ENCODE measurements at places on chromosomes 5 and 9. TPM values are rescaled to one million over a fixed set of nuclear protein-coding genes. Genes with fewer than 3 reads are reported as not detected.

CCDC171 gene
- 1.8 TPM for total RNA-seq

GRCh38 chr9:91647371-91647770 is 223.7 kb upstream of the NFIL3 start:
- no peak overlapping the region for H3K27ac ChIP-seq
- no peak for DNase-seq
- no peaks in the 10 kb centered on the region for H3K27me3 ChIP-seq
- no peaks in the 10 kb centered on the region for H3K36me3 ChIP-seq
- H3K4me3 ChIP-seq: no peak overlapping the region
- H3K4me1 ChIP-seq: peaks cover 5% of the 10 kb centered on the region

NRARP gene
- total RNA-seq: 2.2 TPM

STING1 gene
- 33.1 TPM for total RNA-seq

GRCh38 chr5:4614088-4614487 is 526.0 kb upstream of the ADAMTS16 start:
- H3K4me3 ChIP-seq: no peak overlapping the region
- no peaks in the 10 kb centered on the region for H3K36me3 ChIP-seq
- H3K27me3 ChIP-seq: no peaks in the 10 kb centered on the region
- H3K27ac ChIP-seq: no peak overlapping the region
- no peaks in the 10 kb centered on the region for H3K4me1 ChIP-seq
- no peak for DNase-seq

PCDHGA12 gene
- total RNA-seq: 0.79 TPM

GRCh38 chr5:53478411-53479044 is 1.9 kb upstream of the FST start:
- H3K27ac ChIP-seq: no peak overlapping the region
- peaks cover 23% of the 10 kb centered on the region for H3K4me1 ChIP-seq
- H3K4me3 ChIP-seq: peak overlapping the region; percentile 79
- H3K27me3 ChIP-seq: no peaks in the 10 kb centered on the region

PIGO gene
- total RNA-seq: 39.2 TPM

- no peaks in the 10 kb centered on the region for H3K27me3 ChIP-seq
- H3K36me3 ChIP-seq: no peaks in the 10 kb centered on the region
- H3K27ac ChIP-seq: no peak overlapping the region
- no peaks in the 10 kb centered on the region for H3K4me1 ChIP-seq
- DNase-seq: peak; percentile 14
- no peak overlapping the region for H3K4me3 ChIP-seq
Observed at GRCh38 chr5:117803533-117803932, 1184.8 kb downstream of the DTWD2 start.

DNA sequence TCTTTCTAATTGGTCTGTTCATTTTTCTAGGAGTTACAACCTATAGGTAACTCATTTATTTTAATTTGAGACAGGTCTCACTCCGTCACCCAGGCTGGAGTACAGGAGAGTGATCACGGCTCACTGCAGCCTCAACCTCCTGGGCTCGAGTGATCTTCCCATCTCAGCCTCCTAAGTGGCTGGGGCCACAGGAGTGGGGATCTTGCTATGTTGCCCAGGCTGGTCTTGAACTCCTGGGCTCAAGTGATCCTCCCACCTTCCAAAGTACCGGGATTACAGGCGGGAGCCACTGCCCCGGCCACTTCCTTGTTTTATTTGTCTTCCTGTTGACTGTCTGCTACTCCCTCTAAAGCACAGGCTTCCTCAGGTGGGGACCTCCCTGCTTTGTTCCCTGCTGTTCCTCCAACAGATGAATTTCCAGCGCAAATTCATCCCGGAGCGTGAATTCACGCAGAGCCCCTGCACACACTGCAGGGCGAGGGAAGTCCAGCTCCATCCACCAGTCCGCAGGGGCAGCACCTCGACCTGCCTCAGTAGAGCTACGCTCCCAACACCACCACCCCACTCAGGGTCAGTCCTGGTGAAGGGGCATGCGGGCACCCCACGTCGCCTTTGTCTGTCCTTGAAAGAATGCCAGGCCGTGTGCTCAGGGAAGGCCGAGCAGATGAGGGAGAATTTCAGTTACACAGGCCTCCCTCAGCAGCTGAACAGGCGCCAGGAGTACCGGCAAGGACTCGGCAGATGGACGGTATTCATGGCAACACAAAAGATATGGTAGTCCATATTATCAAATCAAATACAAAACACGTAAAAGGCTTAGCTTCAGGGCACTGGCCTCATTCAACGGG is 6.3 kb downstream of the QSOX2 start:
- no peak for DNase-seq
- H3K27me3 ChIP-seq: no peaks in the 10 kb centered on the region
- peaks cover 16% of the 10 kb centered on the region for H3K4me1 ChIP-seq
- H3K36me3 ChIP-seq: peaks cover 18% of the 10 kb centered on the region

- no peak for DNase-seq
- H3K27ac ChIP-seq: no peak overlapping the region
- no peak overlapping the region for H3K4me3 ChIP-seq
- H3K27me3 ChIP-seq: peaks cover 10% of the 10 kb centered on the region
- H3K4me1 ChIP-seq: peaks cover 8% of the 10 kb centered on the region
- no peaks in the 10 kb centered on the region for H3K36me3 ChIP-seq
Observed at GRCh38 chr9:130396581-130396980, 48.2 kb upstream of the ASS1 start.

GRCh38 chr9:5587024-5587423 is 41.9 kb upstream of the RIC1 start:
- no peak for DNase-seq
- H3K36me3 ChIP-seq: no peaks in the 10 kb centered on the region
- no peak overlapping the region for H3K4me3 ChIP-seq
- no peak overlapping the region for H3K27ac ChIP-seq
- H3K27me3 ChIP-seq: no peaks in the 10 kb centered on the region

- no peaks in the 10 kb centered on the region for H3K36me3 ChIP-seq
- DNase-seq: no peak
- H3K4me1 ChIP-seq: peaks cover 38% of the 10 kb centered on the region
- no peak overlapping the region for H3K27ac ChIP-seq
- no peaks in the 10 kb centered on the region for H3K27me3 ChIP-seq
Observed at GRCh38 chr5:172638209-172638768, 2.8 kb upstream of the NEURL1B start.

DNA sequence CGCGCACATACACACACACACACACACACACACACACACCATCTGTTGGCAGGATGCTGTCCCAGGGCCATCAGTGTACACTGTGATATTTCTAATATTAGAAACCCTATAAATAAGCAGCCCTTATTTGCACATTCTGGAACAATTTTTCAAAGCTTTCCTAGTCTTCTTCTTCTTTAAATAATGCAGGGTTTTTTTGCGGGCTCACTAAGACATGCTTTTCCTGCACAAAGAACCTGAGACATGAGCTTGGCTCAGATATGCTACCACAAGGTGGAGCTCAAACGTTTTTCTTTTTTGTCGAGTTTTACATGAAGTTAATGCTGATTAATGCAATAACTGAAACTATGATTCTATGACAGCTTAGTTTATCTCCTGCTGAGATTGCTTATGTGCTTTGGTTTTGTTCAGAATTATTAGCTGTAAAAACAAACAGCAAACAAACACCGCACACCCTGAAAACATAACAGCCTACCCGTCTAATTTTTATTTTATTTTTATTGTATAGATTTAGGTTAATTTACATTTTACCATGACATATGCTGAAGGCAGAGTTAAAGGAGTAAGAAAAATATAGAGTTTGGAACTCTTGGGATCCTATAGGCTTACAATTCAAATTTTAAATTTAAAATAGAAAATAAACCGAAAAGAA is 95.8 kb downstream of the ALDH1A1 start:
- peaks cover 9% of the 10 kb centered on the region for H3K27me3 ChIP-seq
- H3K27ac ChIP-seq: no peak overlapping the region
- DNase-seq: peak; percentile 64
- no peak overlapping the region for H3K4me3 ChIP-seq

SLC6A7 gene
- total RNA-seq: not detected

- no peaks in the 10 kb centered on the region for H3K4me1 ChIP-seq
- H3K4me3 ChIP-seq: no peak overlapping the region
- DNase-seq: peak; percentile 30
- H3K27me3 ChIP-seq: no peaks in the 10 kb centered on the region
- no peak overlapping the region for H3K27ac ChIP-seq
- H3K36me3 ChIP-seq: no peaks in the 10 kb centered on the region
Observed at GRCh38 chr5:54820346-54821134, 164.9 kb downstream of the ESM1 start.

PRXL2C gene
- 17.0 TPM for total RNA-seq

FAM81B gene
- total RNA-seq: not detected

PHF24 gene
- not detected for total RNA-seq

CCNJL gene
- total RNA-seq: 3.6 TPM

- H3K36me3 ChIP-seq: no peaks in the 10 kb centered on the region
- peaks cover 12% of the 10 kb centered on the region for H3K4me1 ChIP-seq
- no peak overlapping the region for H3K27ac ChIP-seq
- H3K4me3 ChIP-seq: no peak overlapping the region
- no peak for DNase-seq
Observed at GRCh38 chr9:124004593-124004992, 7.0 kb upstream of the LHX2 start.

DNA sequence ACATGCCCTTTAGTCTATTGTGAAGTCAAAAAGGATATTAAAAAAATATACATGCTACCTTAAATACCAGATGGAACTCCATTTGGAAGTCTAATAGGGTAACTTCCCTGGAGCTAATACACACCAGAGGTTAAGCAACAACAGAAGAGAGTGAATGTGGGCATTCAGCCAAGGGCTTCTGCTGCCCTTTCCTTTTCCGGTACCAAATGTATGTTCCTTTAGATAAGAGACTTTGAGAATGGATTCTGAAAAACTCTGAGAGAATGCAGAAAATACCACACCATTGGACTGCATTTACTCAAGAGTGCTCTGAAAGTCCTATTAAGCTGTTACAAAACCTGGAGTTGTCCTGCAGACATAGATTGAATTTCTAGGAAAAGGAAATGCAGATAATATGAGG is 23.8 kb upstream of the TRPM3 start:
- peaks cover 4% of the 10 kb centered on the region for H3K4me1 ChIP-seq
- DNase-seq: peak; percentile 27
- H3K4me3 ChIP-seq: no peak overlapping the region
- H3K36me3 ChIP-seq: no peaks in the 10 kb centered on the region
- no peaks in the 10 kb centered on the region for H3K27me3 ChIP-seq
- no peak overlapping the region for H3K27ac ChIP-seq

DNA sequence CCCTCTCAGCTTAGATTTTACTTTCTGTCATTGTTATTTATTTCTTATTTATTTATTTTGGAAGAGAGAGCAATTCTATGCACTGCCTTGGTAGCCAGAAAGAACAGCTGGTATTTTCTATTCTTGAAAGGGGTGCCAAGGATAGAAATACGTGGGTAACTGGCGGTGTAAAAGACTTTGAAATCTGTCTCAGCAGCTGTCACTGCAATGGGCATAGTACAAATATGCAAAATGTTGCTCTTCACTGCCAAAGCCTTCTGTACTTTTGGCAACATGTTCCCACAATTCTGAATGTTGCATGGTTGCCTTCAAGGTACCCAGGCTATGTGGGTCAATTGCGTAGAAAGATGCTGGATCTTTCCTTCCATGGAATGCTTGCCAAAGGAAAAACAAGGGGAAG is 230.2 kb upstream of the EDIL3 start:
- H3K4me1 ChIP-seq: no peaks in the 10 kb centered on the region
- DNase-seq: no peak
- H3K4me3 ChIP-seq: no peak overlapping the region
- no peaks in the 10 kb centered on the region for H3K36me3 ChIP-seq
- peaks cover 12% of the 10 kb centered on the region for H3K27me3 ChIP-seq

- H3K36me3 ChIP-seq: peaks cover 7% of the 10 kb centered on the region
- H3K4me1 ChIP-seq: peaks cover 39% of the 10 kb centered on the region
- H3K27ac ChIP-seq: peak overlapping the region; percentile 88
- DNase-seq: peak; percentile 46
Observed at GRCh38 chr9:14313378-14313940, 482 bp downstream of the NFIB start.

GRCh38 chr9:129412814-129413536 is 207.9 kb downstream of the C9orf50 start:
- H3K4me1 ChIP-seq: no peaks in the 10 kb centered on the region
- peak overlapping the region; percentile 95 for H3K27ac ChIP-seq
- peak overlapping the region; percentile 73 for H3K4me3 ChIP-seq
- no peaks in the 10 kb centered on the region for H3K27me3 ChIP-seq
- DNase-seq: peak; percentile 43

DNA sequence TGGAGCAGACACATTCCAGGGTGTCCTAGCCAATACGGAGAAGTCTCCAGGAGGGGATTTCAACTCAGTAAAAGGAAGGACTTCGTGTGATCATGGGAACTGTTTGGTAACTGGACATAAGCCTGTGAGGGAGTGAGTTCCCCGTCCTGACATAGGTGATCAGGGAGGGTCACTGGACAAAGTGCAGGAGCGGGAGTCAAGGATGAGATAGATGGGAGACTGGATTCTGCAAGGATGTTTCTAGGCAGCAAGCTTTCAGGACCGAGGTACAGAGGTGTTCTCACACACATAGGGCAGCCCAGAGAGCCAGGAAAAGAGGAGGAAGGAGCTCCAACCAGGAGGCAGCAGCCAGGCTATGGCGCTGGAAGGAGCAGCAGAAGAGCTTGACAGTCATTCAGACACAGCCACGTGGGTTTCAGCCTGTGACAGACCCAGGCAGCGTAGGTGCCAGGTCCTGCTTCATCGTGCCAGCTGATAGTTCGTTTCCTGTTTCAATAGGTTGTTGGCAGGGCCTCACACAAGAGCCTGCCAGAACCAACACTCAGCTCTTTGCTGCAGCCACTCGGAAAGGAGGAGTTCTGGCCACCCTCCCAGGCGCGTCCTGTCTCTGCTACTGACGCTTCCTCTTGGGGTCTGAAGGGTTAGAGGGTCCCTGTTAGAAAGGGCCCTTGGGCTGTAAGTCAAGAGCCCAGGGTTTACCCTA is 84.1 kb downstream of the AMBP start:
- H3K4me1 ChIP-seq: peaks cover 14% of the 10 kb centered on the region
- no peaks in the 10 kb centered on the region for H3K27me3 ChIP-seq
- peaks cover 1% of the 10 kb centered on the region for H3K36me3 ChIP-seq
- DNase-seq: peak; percentile 91
- H3K4me3 ChIP-seq: no peak overlapping the region

DNA sequence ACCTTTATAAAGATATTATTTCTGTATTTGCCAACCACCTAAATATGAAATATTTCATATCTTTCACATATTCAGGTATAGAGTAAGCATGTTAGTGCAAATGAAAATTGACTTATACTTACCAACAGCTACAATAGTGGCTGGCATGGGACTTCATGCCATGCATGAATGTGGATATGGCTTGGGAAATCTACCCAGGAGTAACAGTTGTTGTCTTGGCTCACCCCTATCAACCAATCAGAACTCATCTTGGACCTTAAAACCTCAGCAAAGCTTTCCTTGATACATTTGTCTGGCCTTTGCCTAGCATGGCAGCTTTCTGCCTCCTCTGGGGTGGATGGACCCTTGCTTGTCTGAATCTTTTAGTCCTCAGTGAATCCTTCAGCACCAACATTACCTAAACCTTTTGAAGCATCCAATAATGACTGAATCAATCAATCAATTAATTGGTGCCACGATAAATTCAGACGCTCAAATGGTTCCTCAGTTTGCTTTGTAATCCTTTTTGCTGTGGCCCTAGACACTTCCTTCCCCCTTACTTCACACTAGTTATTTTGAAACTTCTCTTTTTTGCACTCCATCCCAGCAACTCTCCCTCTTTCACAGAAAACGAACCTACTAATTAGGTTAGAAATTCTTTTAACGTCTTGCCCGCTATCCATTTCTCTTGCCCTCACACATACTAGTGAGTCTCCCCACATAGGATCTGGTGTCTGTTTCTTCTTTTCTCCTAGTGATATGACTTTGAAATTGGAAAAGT is 132.3 kb upstream of the ZNF608 start:
- no peaks in the 10 kb centered on the region for H3K27me3 ChIP-seq
- H3K27ac ChIP-seq: no peak overlapping the region

DND1 gene
- total RNA-seq: 5.1 TPM

SPINK7 gene
- total RNA-seq: not detected

SPRY4 gene
- total RNA-seq: 41.9 TPM

PCDH1 gene
- total RNA-seq: 15.7 TPM
